ENCODE measurements at places on chromosomes 6 and 20.

DNA sequence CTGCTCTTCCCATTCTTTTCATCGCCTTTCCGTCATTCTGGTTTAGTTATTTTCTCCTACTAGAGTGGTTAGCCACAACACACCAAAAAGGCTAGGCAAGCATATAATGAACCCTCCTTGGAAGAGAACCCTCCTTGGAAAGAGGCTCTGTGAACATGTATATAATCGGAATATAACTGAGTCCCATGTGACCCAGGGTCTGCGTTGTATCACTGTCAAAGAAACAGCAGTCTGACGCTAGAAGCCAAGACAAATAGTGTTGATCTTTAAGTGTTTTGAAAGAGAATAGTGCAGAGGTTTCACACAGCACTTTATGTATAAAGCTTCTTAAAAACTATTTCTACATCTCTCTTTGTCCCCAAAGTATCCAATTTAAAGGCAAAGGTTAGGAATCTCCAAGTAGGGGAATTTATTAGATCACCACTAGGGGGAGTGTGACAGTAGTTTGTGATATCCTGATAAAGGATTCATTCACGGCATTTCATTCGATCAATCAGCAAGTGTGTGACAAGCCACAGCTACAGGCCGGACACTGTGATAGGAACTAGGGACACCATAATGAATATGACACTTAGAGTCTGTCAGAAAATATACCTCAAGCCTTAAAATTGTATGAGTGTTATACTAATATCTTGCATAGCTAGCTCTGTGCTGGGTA lies 395.3 kb downstream of the CD109 start:
- DNase-seq = no peak

GRCh38 chr6:134009876-134010275 lies 42.5 kb downstream of the SLC2A12 start:
- no peak for DNase-seq

GRCh38 chr6:71476872-71477271 lies 188.3 kb downstream of the OGFRL1 start:
- no peak for DNase-seq

DNA sequence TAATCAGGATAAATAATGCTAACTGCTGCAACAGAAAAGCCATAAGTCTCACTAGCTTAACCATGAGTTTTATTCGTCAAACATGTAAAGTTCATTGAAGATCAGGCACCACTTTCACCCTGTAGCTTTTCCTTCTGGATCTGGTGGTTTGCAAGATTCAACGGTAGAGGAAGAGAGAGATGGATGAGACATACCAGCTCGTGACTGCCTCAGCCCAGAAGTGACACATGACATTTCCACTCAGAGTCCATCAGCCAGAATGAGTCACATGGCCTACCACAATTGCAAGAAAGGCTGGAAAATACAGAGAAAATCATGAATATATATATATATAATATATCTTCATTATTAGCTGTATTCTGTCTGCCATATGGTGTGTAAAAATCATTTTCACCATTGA lies 29.0 kb downstream of the SPTLC3 start:
- DNase-seq = no peak

DNA sequence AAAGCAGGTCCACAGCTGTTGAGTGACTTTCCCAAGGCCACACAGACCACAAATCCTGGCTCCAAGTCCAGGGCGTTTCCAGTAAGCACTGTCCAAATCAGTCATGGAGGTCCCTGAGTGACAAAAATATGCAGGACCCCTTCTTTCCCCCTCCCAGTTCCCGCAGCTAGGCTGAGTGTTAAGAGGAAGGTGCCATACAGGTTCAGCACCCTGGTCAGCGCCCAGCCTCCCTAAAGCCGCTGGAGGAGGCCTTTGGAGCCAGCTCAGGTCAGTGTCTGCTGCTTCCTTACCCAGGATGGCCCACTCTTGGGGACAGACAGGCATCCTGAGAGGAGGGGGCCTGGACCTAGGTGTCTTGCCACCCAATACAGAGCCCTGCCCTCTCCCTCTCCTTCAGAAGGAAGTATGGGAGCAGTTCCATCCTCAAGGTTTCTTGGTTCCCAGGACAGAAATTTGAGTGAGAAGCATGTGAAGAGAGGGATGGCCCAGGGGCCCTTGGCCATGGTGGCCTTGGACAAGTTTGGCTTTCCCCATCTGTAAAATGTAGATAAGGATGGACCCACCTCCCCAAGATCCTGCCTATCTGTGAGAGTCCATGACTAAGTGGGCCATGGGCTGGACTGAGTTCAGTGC lies 13.2 kb downstream of the TMEM74B start:
- DNase-seq = no peak

DNA sequence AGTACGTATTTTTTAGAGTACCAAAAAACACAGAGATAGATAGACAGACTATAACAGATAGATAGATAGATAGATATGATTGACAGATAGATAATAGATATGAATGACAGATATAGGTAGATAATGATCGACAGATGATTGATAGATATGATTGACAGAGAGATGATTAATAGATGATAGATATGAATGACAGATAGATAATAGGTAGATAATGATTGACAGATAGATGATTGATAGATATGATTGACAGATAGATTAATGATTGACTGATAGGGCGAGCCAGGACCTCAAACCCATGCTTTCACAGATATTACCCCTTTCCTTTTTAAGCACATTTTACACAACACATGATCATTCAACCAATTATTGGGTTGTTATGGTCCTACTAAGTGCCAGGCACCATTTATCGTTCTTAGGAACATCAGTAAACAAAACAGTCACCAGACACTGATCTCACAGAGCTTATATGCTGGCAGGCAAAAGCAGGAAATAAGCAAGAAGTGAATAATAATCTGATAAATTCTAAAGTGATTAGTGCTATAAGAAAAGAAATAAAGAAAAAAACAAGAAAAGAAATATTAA lies 11.6 kb downstream of the MAFB start:
- no peak for DNase-seq

DNA sequence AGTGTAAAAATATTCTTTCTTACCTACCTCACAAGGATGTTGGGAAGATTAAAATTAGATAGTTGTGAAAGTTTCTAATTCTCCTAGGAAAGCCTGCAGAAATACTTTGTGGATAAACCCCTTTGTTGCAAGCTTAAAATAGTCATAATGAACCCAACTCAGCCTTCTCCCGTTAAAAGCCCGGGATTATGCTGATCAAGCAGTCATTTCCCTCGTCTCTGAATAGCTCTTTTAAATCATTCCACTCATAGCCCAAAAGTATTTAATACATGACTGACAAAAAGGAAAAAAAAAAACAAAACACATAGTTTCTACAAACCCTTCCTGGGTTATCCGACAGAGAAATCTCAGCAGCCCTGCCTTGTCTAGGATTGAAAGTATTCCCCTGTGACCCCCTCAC lies 10.9 kb upstream of the METTL24 start:
- no peak for DNase-seq

GRCh38 chr6:78709021-78709420 lies 158.3 kb upstream of the IRAK1BP1 start:
- no peak for DNase-seq

DNA sequence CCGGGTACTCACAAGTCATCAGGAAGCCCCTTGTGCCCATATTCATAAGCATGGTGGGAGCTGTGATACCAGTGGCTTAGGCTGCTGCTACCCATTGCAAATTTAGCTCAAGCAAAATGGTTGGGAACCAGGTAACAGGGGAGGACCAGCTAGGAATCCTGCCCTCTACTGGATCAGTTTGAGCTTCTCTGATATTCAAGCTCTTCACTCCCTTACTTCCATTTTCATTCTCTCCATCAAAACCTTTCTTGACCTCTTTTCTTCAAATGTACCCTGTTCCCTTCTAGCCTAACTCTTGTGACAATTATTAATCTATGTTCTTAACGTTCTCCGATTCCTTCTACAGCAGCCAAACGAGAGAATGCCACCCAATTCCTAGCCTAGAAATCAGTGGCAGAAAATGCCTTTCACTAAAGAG lies 9.7 kb downstream of the NOL7 start:
- DNase-seq = no peak

- DNase-seq = no peak
Observed at GRCh38 chr6:13395272-13396237, 67.2 kb upstream of the TBC1D7 start.

- no peak for DNase-seq
Observed at GRCh38 chr6:85134172-85134571, 315.7 kb upstream of the NT5E start.

GRCh38 chr6:14231501-14232280 lies 114.1 kb downstream of the CD83 start:
- DNase-seq = no peak
